ENCODE measurements at places on chromosomes 2 and 18.

- no peaks in the 10 kb centered on the region for H3K36me3 ChIP-seq
- no peak overlapping the region for H3K27ac ChIP-seq
- no peak overlapping the region for H3K4me3 ChIP-seq
Observed at GRCh38 chr2:52335727-52336126, 1303.8 kb upstream of the NRXN1 start.

DNA sequence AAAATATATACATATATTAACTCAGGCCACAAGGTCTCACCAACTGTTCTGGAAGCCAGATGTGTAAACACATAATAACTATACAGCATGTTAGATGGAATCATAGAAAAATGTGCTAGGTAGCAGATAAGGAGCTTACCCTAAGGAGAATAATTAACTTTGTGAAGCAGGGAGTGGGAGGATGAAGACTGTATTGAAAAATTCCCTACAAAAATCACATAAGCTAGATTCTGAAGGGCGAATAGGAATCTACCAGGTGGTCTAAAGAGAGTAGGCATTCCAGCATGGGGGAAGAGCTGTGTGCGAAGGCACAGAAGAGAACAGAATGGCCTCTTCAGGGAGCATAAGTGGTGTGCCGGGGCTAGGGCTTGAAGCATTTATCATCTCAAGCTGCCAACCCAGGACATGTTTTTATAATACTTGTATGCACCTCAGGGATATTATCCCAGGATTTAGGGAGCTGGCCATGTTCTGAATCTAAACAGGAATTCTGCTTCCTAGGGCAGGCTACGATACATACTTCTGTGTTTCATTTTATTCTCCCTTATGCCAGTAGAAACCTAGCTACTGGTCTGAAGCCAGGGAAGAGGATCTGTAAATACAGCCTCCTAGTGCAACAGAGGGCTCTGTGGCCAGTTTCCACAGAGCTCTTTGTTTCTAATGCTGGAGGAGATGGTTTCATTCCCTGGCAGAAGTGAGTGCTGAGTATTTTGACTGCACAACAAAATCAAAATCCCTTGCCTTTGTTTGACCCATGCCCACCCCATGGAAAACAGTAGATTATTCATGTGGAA is 56.7 kb downstream of the NEMP2 start:
- peak overlapping the region; percentile 11 for H3K27ac ChIP-seq
- H3K4me3 ChIP-seq, result peak overlapping the region; percentile 9
- H3K27me3 ChIP-seq, result no peaks in the 10 kb centered on the region
- no peaks in the 10 kb centered on the region for H3K4me1 ChIP-seq

DNA sequence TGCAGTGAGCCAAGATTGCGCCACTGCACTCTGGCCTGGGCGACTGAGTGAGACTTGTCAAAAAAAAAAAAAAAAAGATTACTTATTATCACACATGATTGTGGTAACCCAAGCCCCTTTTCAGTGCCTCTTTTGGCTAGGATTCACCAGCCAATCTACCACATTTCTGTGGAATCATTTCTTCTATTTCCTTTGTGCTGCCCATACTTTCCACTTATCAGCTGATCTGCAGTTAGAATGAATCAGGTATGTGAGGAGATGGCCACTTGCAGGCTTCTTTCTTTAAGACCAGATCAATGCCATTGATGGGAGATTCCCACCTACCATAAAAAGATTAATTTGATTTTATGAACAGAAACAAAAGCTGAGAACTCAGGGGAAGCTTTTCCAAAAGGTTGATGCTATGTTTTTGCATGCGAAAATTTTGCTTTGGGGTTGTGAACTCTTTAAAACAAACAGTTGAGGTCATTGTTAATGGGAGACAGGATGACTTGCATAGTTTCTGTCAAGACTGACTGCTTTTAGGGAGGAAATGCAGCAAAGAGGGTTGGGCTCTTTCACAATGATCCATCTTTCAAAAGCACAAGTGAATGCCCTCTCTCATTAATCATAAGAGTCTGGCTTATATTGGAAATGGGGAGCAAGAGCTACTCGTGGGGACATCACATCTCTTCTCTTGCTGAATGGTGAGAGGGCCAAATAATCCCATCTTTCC is 66.9 kb upstream of the CYP26B1 start:
- no peak overlapping the region for H3K4me3 ChIP-seq
- no peaks in the 10 kb centered on the region for H3K36me3 ChIP-seq
- no peaks in the 10 kb centered on the region for H3K4me1 ChIP-seq

GRCh38 chr18:35888329-35888728 is 84.2 kb upstream of the RMP24 start:
- H3K4me3 ChIP-seq, result no peak overlapping the region
- H3K4me1 ChIP-seq, result no peaks in the 10 kb centered on the region
- H3K36me3 ChIP-seq, result no peaks in the 10 kb centered on the region

DNA sequence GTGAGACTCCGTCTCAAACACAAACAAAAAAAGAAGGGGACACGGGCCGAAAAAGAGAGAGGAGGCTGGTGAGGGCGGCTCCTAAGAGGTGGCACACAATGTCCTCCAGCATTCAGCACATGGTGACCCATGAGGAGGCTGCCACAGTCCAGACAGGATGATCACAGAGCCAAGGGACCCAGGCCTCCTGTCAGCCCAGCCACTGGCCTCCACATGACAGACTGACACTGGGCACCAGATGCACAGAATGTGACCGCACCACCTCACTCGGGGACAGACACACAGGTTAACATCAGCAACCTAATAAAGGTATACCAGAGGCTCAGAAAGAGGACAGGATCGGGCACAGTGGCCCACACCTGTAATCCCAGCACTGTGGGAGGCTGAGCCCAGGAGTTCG is 21.0 kb downstream of the PASK start:
- no peaks in the 10 kb centered on the region for H3K27me3 ChIP-seq
- H3K27ac ChIP-seq, result no peak overlapping the region

- H3K36me3 ChIP-seq, result no peaks in the 10 kb centered on the region
- no peaks in the 10 kb centered on the region for H3K27me3 ChIP-seq
- H3K4me1 ChIP-seq, result peaks cover 32% of the 10 kb centered on the region
Observed at GRCh38 chr2:43269074-43269572, 42.7 kb upstream of the ZFP36L2 start.

DNA sequence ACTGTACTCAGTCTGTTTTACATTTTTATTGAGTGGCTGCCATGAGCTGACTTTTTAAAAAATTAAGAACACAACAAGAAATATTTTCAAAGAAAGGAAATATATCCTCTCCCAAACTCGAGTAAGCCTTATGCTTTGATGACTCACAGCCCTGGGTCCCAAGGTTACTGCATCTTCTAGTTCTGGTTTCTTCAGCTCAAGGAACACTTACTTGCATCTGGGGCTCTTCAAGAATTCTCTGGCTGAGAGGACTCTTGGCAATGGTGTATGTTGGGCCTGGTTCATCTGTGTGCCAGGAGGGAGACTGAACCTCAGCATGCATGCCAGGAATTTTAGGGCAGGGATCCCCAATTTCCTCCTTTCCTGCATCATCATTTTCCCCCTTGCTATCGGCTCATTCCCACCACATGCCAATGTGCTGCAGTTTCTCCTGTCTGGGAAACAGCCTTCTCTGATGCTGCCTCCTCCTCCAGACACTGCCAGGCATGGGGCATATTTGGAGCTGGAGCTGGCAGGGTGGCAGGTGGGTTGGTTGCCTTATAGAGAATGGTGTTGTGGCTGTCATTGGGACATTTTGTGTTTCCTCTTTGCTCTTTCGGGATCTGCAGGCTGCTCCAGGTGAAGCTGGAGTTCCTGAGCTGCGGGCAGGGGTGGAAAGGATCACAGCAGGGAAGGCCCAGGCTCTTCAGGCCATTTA is 192.2 kb upstream of the HS6ST1 start:
- H3K36me3 ChIP-seq, result no peaks in the 10 kb centered on the region
- DNase-seq, result no peak
- no peaks in the 10 kb centered on the region for H3K27me3 ChIP-seq
- H3K4me3 ChIP-seq, result no peak overlapping the region
- peaks cover 19% of the 10 kb centered on the region for H3K4me1 ChIP-seq

- H3K36me3 ChIP-seq, result no peaks in the 10 kb centered on the region
- peaks cover 8% of the 10 kb centered on the region for H3K4me1 ChIP-seq
- H3K27me3 ChIP-seq, result no peaks in the 10 kb centered on the region
- no peak overlapping the region for H3K27ac ChIP-seq
Observed at GRCh38 chr2:33377048-33377447, 99.4 kb upstream of the RASGRP3 start.

DNA sequence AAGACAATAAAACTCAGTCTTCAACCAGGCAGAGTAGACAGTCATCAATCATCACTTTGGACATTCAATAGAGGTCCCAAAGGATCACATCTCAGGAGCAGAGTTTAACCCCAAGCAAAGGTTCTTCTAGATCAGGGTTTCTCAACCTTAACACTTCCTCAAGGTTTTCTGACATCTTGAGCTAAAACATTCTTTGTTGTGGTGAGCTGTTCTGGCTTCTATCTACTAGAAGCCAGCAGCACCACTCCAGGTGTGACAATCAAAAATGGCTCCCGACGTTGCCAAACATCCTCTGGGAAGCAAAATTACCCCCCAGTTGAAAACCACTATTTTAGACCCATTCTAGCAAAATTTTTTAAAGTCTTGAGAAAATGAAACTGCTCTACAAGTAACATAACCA is 22.0 kb downstream of the RTTN start:
- H3K4me1 ChIP-seq, result no peaks in the 10 kb centered on the region
- H3K36me3 ChIP-seq, result no peaks in the 10 kb centered on the region

DNA sequence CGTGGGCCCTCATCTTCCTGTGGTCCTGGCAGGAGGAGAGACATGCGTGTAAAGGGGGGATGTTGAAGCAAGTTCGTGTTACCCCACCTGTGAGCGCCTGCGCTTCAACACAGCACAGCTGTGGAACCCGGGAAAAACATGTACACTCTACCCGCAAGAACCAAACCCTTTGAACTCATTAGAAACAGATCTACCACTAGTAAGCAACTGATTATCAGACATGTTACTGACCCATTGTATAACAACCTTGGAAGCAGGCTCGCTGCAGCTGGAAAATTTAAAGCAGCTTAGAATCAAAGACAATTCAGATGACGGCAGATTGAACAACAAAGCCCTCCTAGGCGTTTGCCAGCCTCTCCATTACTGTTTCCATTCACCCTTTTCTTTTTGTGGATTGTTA is 771.7 kb upstream of the SALL3 start:
- H3K4me3 ChIP-seq, result no peak overlapping the region
- no peaks in the 10 kb centered on the region for H3K4me1 ChIP-seq
- H3K27ac ChIP-seq, result no peak overlapping the region
- no peaks in the 10 kb centered on the region for H3K27me3 ChIP-seq
- DNase-seq, result no peak

Measured in esophagus squamous epithelium (tissue), 5 donors.